HT-29 (cell line): ENCODE measurements at places on chromosomes 4 and X. TPM values are rescaled to one million over a fixed set of nuclear protein-coding genes. Genes with fewer than 3 reads are reported as not detected.

NLGN4X gene
- not detected in 2 replicates for total RNA-seq

PDLIM3 gene
- not detected in 2 replicates for total RNA-seq

GLRB gene
- total RNA-seq: not detected in 2 replicates

CD38 gene
- total RNA-seq: 0.05 TPM in 1 of 2 replicates, not detected in the other

RPS3A gene
- 932 and 1,065 TPM in 2 replicates for total RNA-seq

CCKAR gene
- not detected in 2 replicates for total RNA-seq

ELF2 gene
- 18.6 and 20.6 TPM in 2 replicates for total RNA-seq

- no peak for DNase-seq
Measured at GRCh38 chrX:102849396-102849795, 87.7 kb upstream of the RAB40AL start.

DNA sequence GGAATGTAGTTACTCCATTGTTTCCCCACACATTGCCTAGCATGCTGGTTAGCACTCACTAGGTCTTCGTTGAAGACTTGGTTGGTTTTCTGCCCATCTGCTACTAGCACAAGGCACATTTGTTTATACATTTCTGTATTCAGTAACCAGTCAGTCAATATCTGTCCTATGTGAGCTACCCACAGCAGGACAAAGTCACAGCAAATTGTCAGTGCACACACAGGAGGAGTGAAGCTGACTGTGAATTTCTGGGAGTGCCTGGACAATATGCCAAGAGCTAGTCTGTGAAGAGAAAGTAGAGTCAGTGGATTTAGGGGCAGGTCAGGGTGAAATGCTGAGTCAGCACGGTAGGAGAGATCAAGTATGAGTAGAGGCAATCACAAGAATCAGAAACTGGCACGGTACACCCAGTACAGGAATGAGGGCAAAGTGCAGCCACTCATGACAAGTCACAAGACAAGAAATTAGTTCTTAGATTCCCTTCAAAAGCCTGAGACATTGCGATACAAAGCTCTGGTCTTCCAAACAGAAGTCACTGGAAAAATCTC lies 1049.8 kb upstream of the POU3F4 start:
- no peak for DNase-seq

DNA sequence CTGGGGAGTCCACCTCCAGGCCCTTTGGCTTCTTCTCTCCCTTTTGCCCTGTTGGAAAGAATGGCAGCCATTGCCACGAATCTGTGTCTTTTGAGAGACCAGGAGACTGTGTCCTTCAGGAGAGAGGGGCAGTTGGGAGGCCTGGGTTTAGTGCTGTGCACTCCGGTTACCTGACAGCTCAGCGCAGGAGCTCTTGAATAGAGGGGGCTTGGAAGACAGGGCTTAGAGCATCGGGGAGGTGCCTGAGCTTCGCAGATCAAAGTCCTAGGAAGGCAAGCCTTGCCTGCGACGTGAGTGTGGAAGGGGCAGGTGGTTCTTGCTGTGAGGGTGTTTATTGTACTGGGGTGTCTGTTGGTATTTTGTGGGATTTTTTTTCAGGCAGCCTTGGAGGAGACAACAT lies 41.9 kb upstream of the TADA2B start:
- DNase-seq: no peak

DNA sequence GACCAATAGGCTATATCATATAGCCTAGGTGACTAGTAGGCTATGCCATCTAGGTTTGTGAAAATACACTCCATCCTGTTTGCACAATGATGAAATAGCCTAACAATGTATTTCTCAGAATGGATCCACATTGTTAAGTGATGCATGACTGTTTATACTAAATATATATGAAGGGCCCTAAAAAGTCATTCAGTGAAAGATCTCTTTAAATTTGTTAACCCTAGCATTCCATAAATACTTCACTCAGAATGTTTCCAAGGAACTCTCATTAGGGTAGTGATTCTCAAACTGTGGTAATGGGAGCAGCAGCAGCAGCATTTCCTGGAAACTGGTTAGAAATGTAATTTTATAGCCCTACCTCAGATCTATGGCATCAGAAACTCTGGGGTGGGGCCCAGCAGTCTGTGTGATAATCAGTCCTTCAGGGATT lies 74.9 kb downstream of the PRRG1 start:
- DNase-seq: no peak
